ENCODE measurements at places on chromosomes 2 and 18.
A peak's percentile ranks its signal among the peaks of the same experiment; 100 is the strongest.

GRCh38 chr18:26940744-26941398 is 75.4 kb upstream of the AQP4 start:
- H3K36me3 ChIP-seq, result no peaks in the 10 kb centered on the region
- no peaks in the 10 kb centered on the region for H3K27me3 ChIP-seq
- no peak overlapping the region for H3K4me3 ChIP-seq
- no peaks in the 10 kb centered on the region for H3K4me1 ChIP-seq

- H3K36me3 ChIP-seq, result no peaks in the 10 kb centered on the region
- no peak overlapping the region for H3K27ac ChIP-seq
- no peaks in the 10 kb centered on the region for H3K27me3 ChIP-seq
- H3K4me1 ChIP-seq, result no peaks in the 10 kb centered on the region
- DNase-seq, result no peak
- no peak overlapping the region for H3K4me3 ChIP-seq
Observed at GRCh38 chr2:26976237-26976636, 5.8 kb downstream of the MAPRE3 start.

DNA sequence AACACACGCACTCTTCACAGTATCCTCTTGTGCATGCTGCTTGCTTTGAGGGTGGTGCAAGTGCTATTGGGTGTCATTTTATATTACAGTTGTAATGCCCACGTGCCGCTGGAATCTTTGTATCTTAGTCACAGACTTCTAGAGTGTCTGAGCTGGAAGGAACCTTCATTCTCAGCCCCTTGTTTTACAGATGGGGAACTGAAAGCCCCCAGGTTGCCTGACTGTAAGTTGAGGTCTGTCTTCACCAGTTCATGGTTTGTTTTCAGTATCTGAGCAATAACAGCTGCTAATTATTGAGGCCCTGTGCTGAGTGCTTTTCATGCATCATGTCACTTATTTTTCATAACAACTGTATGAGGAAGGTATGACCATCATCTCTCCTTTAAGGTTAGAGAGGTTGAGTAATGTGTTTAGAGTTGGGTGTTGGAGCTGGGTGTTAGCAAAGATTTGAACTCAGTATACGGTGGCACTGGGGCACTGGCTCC is 77.0 kb downstream of the PRKCE start:
- H3K36me3 ChIP-seq, result no peaks in the 10 kb centered on the region
- no peaks in the 10 kb centered on the region for H3K4me1 ChIP-seq
- no peak overlapping the region for H3K4me3 ChIP-seq

DNA sequence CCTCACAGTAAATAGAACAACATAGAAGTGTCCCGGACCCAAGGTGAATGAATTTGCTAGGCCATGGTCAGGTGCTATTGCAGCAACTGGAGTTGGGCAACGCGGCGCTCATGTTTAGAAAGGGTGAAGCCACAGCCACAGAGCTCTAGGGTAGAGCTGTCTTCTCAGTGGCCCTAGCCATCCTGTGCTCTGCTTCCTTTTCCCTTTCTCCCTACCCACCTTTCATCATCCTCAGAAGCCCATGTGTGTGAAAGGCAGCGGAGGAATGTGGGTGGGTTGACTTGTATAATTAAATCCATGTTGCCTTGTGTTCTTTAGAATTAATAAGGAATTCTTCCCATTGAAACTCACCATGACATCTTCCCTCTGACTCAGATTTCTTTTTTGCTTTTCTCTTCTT is 336.7 kb downstream of the OSR1 start:
- peaks cover 15% of the 10 kb centered on the region for H3K4me1 ChIP-seq
- no peaks in the 10 kb centered on the region for H3K27me3 ChIP-seq
- H3K27ac ChIP-seq, result no peak overlapping the region
- no peaks in the 10 kb centered on the region for H3K36me3 ChIP-seq
- H3K4me3 ChIP-seq, result no peak overlapping the region

GRCh38 chr18:37902344-37902743 is 336.7 kb upstream of the CELF4 start:
- no peaks in the 10 kb centered on the region for H3K36me3 ChIP-seq
- H3K4me1 ChIP-seq, result no peaks in the 10 kb centered on the region
- H3K4me3 ChIP-seq, result no peak overlapping the region
- H3K27ac ChIP-seq, result no peak overlapping the region
- no peaks in the 10 kb centered on the region for H3K27me3 ChIP-seq

DNA sequence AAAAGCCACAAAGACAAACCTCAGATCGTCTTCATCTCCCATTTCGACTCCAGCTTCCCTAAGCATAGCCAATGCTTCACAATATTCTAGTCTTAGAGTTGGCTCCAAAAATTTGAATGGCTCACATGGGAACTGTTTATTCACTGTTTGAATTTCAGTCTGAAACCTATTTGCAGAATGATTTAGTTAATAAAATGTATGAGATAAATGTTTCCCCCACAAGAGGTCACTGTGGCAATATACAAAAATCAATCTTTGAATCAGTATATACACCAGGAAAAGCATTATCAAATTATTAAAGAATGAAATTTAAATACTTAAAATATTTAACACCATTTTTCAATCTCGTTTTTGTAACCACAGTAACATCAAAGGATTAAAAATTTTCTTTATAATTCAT is 40.0 kb upstream of the MCM6 start:
- DNase-seq, result peak; percentile 11
- no peak overlapping the region for H3K4me3 ChIP-seq
- H3K4me1 ChIP-seq, result no peaks in the 10 kb centered on the region
- H3K27ac ChIP-seq, result no peak overlapping the region
- H3K36me3 ChIP-seq, result peaks cover 22% of the 10 kb centered on the region

GRCh38 chr2:137924019-137924418 is 40.3 kb upstream of the HNMT start:
- no peaks in the 10 kb centered on the region for H3K4me1 ChIP-seq
- H3K36me3 ChIP-seq, result no peaks in the 10 kb centered on the region
- no peak for DNase-seq
- no peak overlapping the region for H3K4me3 ChIP-seq
- H3K27me3 ChIP-seq, result no peaks in the 10 kb centered on the region
- no peak overlapping the region for H3K27ac ChIP-seq

DNA sequence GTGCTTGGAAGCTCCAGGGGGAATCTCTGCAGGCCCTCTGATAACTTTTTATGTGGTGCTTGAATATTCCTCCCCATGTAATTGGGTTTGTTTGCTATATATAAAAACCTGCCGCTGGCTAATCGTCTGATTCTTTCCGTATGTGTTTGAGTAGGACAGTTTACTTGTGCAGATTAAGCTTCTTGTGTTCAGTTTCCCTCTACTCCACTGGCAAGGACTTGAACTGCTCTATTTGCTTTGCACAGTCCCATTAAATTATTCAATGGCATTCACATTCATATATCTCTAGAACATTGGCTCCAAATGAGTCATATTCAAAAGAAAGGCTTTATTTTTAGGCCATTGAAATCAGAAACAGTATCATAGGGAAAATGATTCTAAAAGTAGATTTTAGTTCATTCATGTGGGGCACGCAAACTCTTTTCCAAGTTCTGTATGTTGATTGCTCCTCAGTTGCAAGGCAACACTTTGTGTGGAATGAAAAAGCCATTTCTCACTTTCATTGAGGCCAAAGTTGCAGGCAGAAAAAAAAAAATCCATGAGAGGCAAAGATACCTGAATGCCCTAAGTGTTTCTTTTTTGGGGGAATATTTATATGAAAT is 1682.3 kb upstream of the PIK3C3 start:
- H3K4me1 ChIP-seq, result no peaks in the 10 kb centered on the region
- H3K36me3 ChIP-seq, result no peaks in the 10 kb centered on the region
- no peak overlapping the region for H3K4me3 ChIP-seq
- H3K27me3 ChIP-seq, result no peaks in the 10 kb centered on the region
- no peak overlapping the region for H3K27ac ChIP-seq
- DNase-seq, result no peak

DNA sequence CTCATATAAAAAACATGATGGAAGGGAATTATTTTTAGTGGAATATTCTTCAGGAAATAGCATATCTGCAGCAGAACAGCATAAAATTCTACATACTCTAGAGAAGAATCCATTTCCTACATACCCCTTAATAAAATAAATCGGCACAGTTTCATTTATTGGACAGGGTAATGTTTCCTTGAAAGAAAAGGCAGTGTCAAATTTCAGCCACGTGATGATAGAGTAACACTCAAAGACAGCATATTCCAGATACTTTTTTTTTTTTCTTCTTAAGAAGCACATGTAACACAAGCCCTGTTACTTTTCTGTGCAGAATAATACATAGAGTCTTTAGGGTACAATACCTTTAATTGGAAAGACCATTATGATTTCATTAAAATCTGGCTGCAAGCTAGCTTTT is 204.4 kb downstream of the SRBD1 start:
- no peak overlapping the region for H3K27ac ChIP-seq
- H3K4me3 ChIP-seq, result no peak overlapping the region
- DNase-seq, result no peak
- H3K27me3 ChIP-seq, result no peaks in the 10 kb centered on the region
